ENCODE measurements at places on chromosomes 2 and 18. TPM values are rescaled to one million over a fixed set of nuclear protein-coding genes. Genes with fewer than 3 reads are reported as not detected.

Gene NT5DC4
- not detected for total RNA-seq

Gene GKN1
- total RNA-seq: not detected

GRCh38 chr18:10315522-10315921 is 138.9 kb upstream of the APCDD1 start:
- DNase-seq: no peak

Gene LYPD1
- total RNA-seq: 0.20 TPM

Gene RBKS
- 4.4 TPM for total RNA-seq

Gene KCNG2
- 0.16 TPM for total RNA-seq

Gene COL5A2
- total RNA-seq: 44.7 TPM

DNA sequence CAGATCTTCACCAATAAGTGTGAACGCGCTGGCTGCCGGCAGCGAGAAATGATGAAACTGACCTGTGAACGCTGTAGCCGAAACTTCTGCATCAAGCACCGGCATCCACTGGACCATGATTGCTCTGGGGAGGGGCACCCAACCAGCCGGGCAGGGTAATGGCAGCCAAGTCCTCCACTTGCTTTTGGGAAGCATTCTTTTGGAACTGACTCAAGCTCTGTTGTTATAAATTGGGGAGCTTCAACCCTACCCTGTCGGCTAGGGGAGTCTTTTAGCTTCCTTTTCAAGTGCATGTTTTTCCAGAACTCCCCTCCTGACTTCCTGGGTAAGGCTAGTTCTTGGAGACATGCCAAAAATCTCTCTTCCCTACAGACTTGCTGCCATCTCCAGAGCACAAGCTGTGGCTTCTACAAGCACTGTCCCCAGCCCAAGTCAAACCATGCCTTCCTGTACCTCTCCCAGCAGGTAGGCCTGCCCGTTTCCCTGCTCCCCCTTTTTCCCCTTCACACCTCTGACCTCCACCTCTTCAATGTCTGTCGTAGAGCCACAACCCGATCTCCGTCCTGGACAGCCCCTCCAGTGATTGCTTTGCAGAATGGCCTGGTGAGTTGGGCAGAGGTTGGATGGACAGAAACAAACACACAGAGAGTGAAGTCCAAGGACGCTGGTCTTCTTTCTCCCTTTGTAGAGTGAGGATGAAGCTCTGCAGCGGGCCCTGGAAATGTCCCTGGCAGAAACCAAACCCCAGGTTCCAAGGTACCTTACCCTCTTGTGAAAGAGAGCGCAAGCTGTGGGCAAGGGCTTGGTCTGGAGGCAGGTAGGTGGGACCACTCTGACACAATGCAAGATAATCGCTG is 1.5 kb downstream of the ZFAND2B start:
- no peak for DNase-seq

GRCh38 chr2:74525717-74526648 is at the start of gene DQX1:
TSS of gene DQX1 (minus strand) at chr2:74526231. CDS start at chr2:74525729, 502 bp downstream.
- no peak for DNase-seq

DNA sequence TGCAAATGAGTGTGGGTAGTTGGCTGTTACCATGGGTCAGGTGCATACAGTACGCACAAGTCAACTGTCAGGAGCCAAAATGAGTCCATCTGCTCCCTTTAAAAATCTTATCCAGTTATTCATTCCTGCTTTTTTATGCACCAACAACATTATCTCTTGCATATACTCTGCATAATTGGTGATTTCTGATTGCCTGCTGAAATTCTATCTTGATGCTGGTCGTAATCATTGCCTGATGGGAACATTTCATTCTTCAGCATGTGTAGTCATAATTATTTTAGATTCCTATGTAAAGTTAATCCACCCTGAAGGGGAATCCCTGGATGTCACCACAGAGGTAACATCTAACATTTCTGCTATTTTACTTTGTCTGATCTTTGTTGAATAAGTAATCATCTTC is 102.2 kb upstream of the RND3 start:
- no peak for DNase-seq

Gene APCDD1
- 36.4 TPM for total RNA-seq

GRCh38 chr2:122072666-122073065 is 317.2 kb downstream of the TSN start:
- no peak for DNase-seq

- DNase-seq: no peak
Measured at GRCh38 chr2:175366815-175367214, 185.3 kb upstream of the ATP5MC3 start.

Gene ASAP2
- 14.0 TPM for total RNA-seq

GRCh38 chr2:39530411-39530866 is 93.4 kb upstream of the MAP4K3 start:
- no peak for DNase-seq

DNA sequence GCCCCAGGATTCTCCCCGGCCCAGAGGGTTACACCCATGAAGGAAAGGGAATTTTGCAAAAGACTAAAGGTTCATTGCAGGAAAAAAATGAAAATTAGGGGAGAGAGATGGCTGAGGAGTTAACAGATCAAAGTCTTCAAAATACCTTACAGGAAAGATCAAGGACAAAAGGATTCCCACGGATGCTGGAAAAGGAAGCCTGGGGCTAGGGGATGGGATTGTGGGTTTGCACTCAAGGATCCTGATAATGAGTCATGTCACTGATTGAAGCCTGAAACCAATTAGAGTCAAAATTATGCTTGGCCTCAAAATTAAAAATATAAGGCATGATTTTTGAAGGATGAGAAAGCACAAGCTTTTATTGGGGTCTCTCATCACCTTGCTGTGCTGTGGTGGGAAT is 32.6 kb upstream of the COPS8 start:
- DNase-seq: no peak

Gene EFR3B
- total RNA-seq: 9.8 TPM

Measured in heart right ventricle (tissue), 16 donors.